HT1080 (cell line): ENCODE measurements at places on chromosomes 6 and 20. TPM values are rescaled to one million over a fixed set of nuclear protein-coding genes. Genes with fewer than 3 reads are reported as not detected.

Gene DLK2
- total RNA-seq: 3.8 and 4.2 TPM in 2 replicates

Gene OTOR
- total RNA-seq: not detected in 2 replicates

- no peak for DNase-seq
These were observed 426.1 kb downstream of the RFPL4B start for GRCh38 chr6:112773187-112773586.

DNA sequence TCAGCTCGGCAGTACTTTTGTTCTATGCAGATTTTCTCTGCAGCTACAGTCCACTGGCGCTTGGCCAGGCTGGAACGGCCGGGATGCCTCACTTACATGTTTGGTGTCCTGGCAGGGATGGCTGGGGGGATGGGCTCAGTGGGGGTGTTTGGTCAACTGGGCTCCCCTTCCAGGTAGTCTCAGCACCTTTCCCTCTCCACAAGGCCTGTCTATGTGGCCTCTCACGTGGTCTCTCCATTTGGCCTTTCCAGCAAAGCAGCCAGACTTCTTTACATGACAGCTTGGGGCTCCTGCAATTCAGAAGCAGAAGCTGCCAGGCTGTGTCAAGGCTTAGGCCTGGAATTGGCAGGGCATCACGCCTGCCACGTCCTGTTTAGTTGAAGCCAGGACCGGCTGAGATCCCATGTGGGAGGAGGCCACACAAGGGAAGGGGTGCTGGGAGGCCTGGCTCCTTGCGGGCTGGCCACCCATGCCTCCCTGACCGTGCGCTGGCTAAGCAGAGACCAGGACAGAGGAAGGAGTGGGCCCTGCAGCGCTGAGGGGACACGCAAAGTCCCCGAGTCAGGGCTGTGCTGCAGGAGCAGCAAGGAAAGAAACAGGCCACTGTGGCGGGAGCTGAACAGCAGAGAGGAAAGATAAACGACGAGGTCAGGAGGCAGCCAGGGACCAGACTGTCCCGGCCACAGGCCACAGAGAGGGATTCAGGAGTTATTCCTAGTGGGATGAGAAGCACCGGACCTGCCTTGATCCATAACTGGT, 38.9 kb downstream of the MGME1 start:
- no peak for DNase-seq

Gene LRRC73
- 0.07 and 0.77 TPM in 2 replicates for total RNA-seq

- no peak for DNase-seq
These were observed 499.1 kb upstream of the MAN1A1 start for GRCh38 chr6:119848696-119849095.

Gene SLC12A5
- 1.3 and 5.1 TPM in 2 replicates for total RNA-seq

GRCh38 chr6:129908356-129908755, 47.2 kb upstream of the TMEM244 start:
- DNase-seq: no peak

GRCh38 chr6:156396068-156396771, 381.0 kb upstream of the ARID1B start:
- no peak for DNase-seq

DNA sequence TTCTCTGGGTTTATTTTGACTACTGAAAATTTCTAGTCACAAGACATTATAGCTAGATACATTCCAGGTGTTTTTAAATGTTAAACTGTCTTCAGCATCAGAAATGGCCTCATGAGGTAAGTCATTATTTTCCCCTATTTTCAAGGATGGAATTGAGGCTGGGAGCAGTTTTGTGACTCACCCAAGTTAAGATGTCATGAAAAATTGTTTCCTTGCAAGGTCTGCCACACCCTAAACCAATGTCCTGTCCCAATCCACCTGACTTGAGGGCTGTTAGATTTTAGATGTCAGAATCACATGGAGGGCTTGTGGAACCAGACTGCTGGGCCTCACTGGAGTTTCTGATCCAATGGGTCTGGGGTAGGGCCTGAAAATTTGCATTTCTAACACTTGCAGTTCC, 16.9 kb downstream of the SLC22A3 start:
- peak; percentile 24 for DNase-seq

- DNase-seq: no peak
These were observed 123.0 kb upstream of the CITED2 start for GRCh38 chr6:139497345-139497961.

DNA sequence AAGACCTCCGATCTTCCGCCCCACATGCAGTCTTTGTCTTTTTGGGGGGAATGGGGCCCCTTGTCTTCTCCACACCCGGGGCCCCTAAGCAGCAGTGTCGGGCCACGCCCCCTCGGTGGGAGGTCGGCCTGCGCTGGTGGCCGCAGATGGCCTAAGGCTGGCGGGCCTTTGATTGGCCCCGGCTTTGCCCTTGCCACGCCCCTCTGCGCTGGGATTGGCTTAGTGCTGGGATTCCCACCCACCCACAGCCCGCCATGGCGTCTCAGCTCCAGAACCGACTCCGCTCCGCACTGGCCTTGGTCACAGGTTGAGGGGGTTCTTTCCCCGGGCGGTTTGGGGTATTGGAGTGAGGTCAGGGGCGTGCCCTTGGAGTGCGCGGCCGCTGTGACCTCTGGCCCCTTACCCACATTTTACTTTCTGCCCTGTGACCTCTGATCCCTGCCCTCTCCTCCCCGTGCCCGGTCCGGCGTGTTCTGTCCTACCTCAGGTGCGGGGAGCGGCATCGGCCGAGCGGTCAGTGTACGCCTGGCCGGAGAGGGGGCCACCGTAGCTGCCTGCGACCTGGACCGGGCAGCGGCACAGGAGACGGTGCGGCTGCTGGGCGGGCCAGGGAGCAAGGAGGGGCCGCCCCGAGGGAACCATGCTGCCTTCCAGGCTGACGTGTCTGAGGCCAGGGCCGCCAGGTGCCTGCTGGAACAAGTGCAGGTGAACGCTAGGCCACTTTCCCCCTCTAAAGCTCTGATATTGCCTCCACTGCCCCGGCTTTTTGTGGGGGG, at the start of gene HSD17B8:
Gene HSD17B8, plus strand, starts transcription at position 241 of the 776 bp plus-strand sequence. Its CDS starts 14 bp downstream, at position 255.
- DNase-seq: peak; percentile 83

- DNase-seq: peak; percentile 53
These were observed 197.6 kb upstream of the SASH1 start for GRCh38 chr6:148144917-148145521.

DNA sequence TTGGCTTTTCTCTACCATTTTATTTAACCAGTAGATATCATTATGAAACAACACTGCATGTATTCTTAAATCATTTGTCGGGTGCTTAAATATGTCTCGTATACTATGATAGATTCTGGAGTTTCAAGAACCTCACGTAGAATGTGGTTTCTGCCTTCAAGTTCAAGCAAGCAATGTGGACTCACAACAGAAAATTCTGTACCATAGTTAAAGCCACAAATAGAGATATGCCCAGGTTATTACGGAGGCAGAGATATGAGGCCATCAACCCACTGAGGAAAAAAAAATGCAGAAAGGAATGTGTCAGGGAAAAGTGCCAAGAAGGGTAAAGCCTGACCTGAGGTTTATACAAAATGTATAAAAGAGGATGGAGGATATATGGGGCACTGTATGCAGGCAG, 109.9 kb downstream of the GFRAL start:
- DNase-seq: no peak

Gene STMND1
- total RNA-seq: not detected in 2 replicates

- DNase-seq: peak; percentile 84
These were observed at the start of gene GPSM3 for GRCh38 chr6:32192608-32193039. GPSM3 (minus strand) TSS chr6:32192643; CDS start chr6:32192513, 130 bp downstream.
